Activated naive CD4-positive, alpha-beta T cell treated with anti-CD3 and anti-CD28 coated beads, Interleukin-2, amount 10 ng/mL, durations not matched to agents 5 hours and 36 hours (primary cell): ENCODE measurements at places on chromosomes 7 and 10. TPM values are rescaled to one million over a fixed set of nuclear protein-coding genes. Genes with fewer than 3 reads are reported as not detected.

TLX1 gene
- not detected for total RNA-seq

STEAP4 gene
- not detected for total RNA-seq

NUDCD3 gene
- total RNA-seq = 80.1 TPM

CCL26 gene
- total RNA-seq = not detected

CLDN3 gene
- total RNA-seq = not detected

HOXA10 gene
- total RNA-seq = not detected

TPK1 gene
- 15.4 TPM for total RNA-seq

UCMA gene
- total RNA-seq = not detected

A1CF gene
- total RNA-seq = not detected

TAS2R4 gene
- total RNA-seq = 1.1 TPM

GRID2IP gene
- not detected for total RNA-seq

CHAT gene
- not detected for total RNA-seq

ADRA2A gene
- not detected for total RNA-seq

NUTM2D gene
- 2.6 TPM for total RNA-seq

MSMB gene
- not detected for total RNA-seq

SPDYE11 gene
- total RNA-seq = not detected

CRYGN gene
- 0.13 TPM for total RNA-seq

RARRES2 gene
- total RNA-seq = not detected

USP6NL gene
- 2.9 TPM for total RNA-seq

ANKRD7 gene
- total RNA-seq = not detected

LYZL1 gene
- not detected for total RNA-seq

NXPH1 gene
- not detected for total RNA-seq

PTPN20 gene
- total RNA-seq = 0.68 TPM

GRID1 gene
- total RNA-seq = not detected

CYP3A7 gene
- not detected for total RNA-seq

LAMB1 gene
- total RNA-seq = not detected

MDFIC gene
- 116 TPM for total RNA-seq

HOGA1 gene
- not detected for total RNA-seq

RPEL1 gene
- not detected for total RNA-seq

STEAP1B gene
- total RNA-seq = 1.3 TPM

BICC1 gene
- total RNA-seq = not detected

CYP2E1 gene
- not detected for total RNA-seq

NRP1 gene
- 0.60 TPM for total RNA-seq

OPALIN gene
- not detected for total RNA-seq

HOXA7 gene
- not detected for total RNA-seq

SHTN1 gene
- 0.08 TPM for total RNA-seq

ADAM12 gene
- not detected for total RNA-seq

ZNF804B gene
- total RNA-seq = not detected

ZNF800 gene
- 40.2 TPM for total RNA-seq

TMEM139 gene
- 0.71 TPM for total RNA-seq

TMEM26 gene
- not detected for total RNA-seq

FAM131B gene
- 0.48 TPM for total RNA-seq

ETV1 gene
- 0.17 TPM for total RNA-seq

TMEM196 gene
- not detected for total RNA-seq

GAD2 gene
- total RNA-seq = not detected

DLX6 gene
- not detected for total RNA-seq

SPOCK2 gene
- 396 TPM for total RNA-seq

AP1S1 gene
- total RNA-seq = 40.8 TPM

AOC1 gene
- total RNA-seq = not detected

RNF148 gene
- total RNA-seq = not detected

AOAH gene
- total RNA-seq = 4.5 TPM

CPN1 gene
- total RNA-seq = not detected

PRKAR2B gene
- total RNA-seq = 0.68 TPM

PRKG1 gene
- not detected for total RNA-seq
